ENCODE measurements at places on chromosomes 7 and 10.

DNA sequence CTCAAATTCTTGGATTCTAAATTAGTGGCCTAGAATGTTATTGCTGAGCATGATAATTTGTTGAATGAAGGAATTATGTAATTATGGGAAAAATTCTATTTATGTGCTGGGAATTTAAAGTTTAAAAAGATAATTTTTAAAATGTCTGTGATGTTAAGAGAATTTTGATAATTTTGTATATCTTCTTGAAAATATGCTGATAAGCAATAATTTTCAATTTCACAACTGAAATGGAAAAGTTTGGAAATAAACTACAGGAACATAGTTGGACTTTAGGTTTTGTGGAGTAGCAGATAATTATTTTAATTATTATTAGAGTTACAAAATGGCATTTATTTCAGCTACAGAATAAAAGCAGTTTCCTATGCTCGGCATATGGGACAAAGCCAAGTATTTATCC is 268.5 kb upstream of the TPK1 start:
- DNase-seq, result no peak

- DNase-seq, result no peak
These were observed 30.3 kb upstream of the CREB3L2 start for GRCh38 chr7:138032186-138032585.

- DNase-seq, result no peak
These were observed 38.1 kb downstream of the FOXK1 start for GRCh38 chr7:4720225-4720624.

DNA sequence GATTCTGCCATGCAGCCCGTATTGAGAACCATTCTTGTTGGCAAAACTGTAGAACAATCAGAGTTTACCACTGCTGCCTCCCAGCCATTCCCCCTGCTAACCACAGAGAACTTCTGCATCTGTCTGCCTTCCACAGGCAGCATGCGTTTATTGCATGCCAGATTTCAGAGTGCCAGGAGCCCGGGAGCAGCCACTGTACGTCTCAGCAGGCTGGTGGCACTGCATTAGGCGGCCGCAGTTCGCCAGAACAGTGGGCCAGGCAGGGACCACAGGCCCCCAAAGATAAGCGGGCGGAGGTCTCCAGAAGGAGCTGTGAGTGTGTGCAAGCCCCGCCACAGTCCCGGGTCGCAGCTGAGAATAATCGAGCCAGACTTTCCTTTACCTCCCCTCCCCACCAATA is 31.8 kb downstream of the ZNF467 start:
- DNase-seq, result no peak

DNA sequence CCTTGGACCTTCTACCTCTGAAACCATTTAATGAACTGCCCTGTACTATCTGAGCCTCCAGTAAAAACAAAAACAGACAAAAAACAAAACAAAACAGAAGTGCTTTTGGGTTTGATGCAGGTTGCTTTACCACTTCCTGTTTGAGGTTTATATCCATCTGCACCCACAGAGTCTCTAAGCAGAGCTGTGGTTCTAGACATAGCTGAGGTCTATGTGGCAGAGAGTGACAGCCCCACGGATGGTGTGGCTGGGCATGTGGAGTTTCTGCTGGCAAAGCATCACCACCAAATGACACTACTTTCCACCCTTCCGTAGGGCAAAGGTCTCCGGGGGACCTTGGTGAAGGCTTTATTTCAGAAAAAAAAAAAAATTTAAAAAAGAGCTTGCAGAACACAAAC is 754.2 kb downstream of the GRID1 start:
- no peak for DNase-seq

GRCh38 chr7:137886746-137887145 is 40.0 kb upstream of the DGKI start:
- no peak for DNase-seq

- DNase-seq, result no peak
These were observed 176.8 kb upstream of the SORCS1 start for GRCh38 chr10:107341281-107341680.

GRCh38 chr7:25900877-25901276 is 251.1 kb upstream of the NFE2L3 start:
- no peak for DNase-seq

GRCh38 chr10:82394987-82395386 is 520.0 kb downstream of the NRG3 start:
- no peak for DNase-seq

GRCh38 chr10:14023673-14024328 is 306.9 kb downstream of the FRMD4A start:
- DNase-seq, result no peak

- no peak for DNase-seq
These were observed 8.8 kb upstream of the ATRNL1 start for GRCh38 chr10:115084277-115084850.

- DNase-seq, result peak; percentile 8
These were observed 337.5 kb upstream of the KCND2 start for GRCh38 chr7:119935418-119936025.

Data from NCI-H510A (cell line).